ENCODE measurements at places on chromosomes 3 and 15.

- no peak for DNase-seq
Observed at GRCh38 chr3:36893137-36893557, 51.7 kb downstream of the TRANK1 start.

- peak; percentile 16 for DNase-seq
Observed at GRCh38 chr15:79849789-79850188, 47.0 kb downstream of the MTHFS start.

DNA sequence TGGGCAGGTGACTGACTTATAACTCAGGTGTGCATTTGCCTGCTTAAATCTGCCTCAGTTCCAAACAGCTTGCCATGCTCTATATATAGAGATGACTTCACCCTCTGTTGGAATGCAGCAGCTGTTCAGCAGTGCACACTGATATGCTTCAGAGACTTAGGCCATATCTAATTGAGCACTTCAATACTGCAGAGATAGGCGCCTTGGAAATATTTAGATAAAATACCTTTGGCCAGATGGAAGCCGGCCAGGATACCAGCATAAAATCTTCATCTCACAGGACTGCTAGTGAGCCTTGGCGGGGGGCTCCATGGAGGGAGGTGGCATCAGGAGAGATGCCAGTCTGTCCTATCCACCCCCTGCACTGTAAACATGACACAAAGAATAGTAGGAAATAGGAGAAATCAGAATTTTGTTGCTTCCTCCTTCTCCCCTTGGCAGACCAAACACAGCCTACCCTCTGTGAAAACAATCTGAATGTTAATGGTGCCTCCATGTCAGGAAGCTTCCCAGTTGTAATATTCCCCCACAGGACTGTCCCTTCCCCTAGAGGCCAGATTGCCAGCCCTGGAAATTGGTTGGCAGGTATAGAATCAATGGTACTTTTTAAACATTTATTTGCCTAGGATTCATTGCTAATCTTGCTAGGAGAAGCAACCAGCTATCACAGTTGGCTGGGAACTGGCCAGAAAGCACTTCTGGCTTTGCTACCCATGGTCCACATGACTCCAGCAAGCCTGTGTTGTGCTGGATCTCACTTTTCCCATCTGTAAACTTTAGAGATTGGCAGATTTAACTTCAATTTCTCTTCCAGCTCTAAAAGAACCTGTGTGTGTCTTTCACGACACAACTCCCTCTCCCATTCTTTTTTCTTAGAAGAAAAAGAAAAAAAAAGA lies 215.5 kb upstream of the KCNMB2 start:
- DNase-seq: peak; percentile 47

- no peak for DNase-seq
Observed at GRCh38 chr3:187759601-187760000, 14.3 kb upstream of the BCL6 start.

- DNase-seq: no peak
Observed at GRCh38 chr3:167115331-167115934, 264.7 kb downstream of the ZBBX start.

DNA sequence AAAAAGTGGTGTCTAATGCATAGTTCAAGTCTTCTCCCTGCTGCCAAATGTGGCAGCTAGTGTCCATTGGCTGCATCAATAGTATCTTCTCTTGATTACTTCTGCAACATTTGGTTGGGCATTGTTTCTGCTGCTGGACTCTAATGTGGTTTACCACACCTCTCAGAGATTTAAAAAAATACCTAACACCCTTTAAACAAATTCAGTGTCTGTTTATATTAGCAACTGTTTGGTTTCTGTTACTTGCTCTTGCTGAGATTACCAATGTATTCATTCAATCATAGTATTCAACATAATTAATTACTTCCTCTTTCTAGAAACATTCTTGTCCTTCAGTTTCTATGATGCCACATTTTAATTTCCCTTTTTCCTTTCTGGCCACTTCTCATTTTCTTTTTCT lies 20.3 kb upstream of the NECTIN3 start:
- no peak for DNase-seq

DNA sequence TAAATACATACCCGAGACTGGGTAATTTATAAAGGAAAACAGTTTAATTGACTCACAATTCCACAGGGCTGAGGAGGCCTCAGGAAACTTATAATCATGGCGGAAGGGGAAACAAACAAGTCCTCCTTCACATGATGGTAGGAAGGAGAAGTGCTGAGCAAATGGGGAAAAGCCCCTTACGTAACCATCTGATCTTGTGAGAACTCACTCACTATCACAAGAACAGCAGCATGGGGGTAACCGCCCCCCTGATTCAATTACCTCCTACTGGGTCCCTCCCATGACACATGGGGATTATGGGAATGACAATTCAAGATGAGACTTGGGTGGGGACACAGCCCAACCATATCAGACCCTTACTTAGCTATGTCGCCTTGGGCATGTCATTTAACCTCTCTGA lies 27.7 kb downstream of the SCG3 start:
- DNase-seq: no peak

GRCh38 chr3:197298945-197299854 lies 788 bp upstream of the DLG1 start:
- DNase-seq: peak; percentile 34
